ENCODE measurements at places on chromosomes 7 and 10. TPM values are rescaled to one million over a fixed set of nuclear protein-coding genes. Genes with fewer than 3 reads are reported as not detected.

Gene GIMAP6
- 170 TPM for total RNA-seq

Gene TRIM50
- total RNA-seq, result not detected

Gene SPDYE6
- total RNA-seq, result not detected

Gene CPN1
- total RNA-seq, result not detected

Gene FEZF1
- not detected for total RNA-seq

Gene GTF2IRD1
- total RNA-seq, result 0.80 TPM

Gene GPR37
- total RNA-seq, result not detected

Gene ZC3HAV1L
- total RNA-seq, result 21.2 TPM

Gene CLIP2
- 2.6 TPM for total RNA-seq

Gene RNF32
- total RNA-seq, result 3.7 TPM

Gene CYP2C19
- total RNA-seq, result not detected

Gene BHLHA15
- total RNA-seq, result 0.64 TPM

Gene DPP6
- total RNA-seq, result not detected

Gene CTAGE8
- 2.9 TPM for total RNA-seq

Gene LIPM
- total RNA-seq, result not detected

Data from T-helper 1 cell treated with Interleukin-12 subunit alpha and Interleukin-12 subunit beta and Interleukin-4 antibody, amounts not matched to agents 30 ng/mL and 1 ng/mL, for 36 hours (primary cell).